RPMI8226 (cell line): ENCODE measurements at places on chromosomes 12 and 14.
A peak's percentile ranks its signal among the peaks of the same experiment; 100 is the strongest.

DNA sequence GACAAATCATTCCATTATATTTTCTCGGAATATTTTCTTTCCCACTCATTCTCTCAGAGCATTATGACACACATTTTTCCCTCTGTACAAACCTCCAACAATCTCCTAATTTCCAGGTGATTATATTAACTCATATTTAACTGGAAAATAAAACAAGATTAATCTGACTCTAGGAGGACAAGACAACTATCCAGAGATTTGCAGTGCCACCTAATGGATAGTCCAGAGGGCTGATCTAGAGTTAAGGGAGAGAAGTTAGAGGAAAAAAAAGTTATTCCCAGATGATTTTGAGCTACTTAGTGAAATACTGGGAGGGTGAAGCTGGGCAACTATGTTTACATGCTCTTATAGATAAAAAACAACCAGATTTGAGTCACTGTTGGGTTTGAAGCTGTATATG lies 161.7 kb downstream of the ALX1 start:
- DNase-seq: no peak

DNA sequence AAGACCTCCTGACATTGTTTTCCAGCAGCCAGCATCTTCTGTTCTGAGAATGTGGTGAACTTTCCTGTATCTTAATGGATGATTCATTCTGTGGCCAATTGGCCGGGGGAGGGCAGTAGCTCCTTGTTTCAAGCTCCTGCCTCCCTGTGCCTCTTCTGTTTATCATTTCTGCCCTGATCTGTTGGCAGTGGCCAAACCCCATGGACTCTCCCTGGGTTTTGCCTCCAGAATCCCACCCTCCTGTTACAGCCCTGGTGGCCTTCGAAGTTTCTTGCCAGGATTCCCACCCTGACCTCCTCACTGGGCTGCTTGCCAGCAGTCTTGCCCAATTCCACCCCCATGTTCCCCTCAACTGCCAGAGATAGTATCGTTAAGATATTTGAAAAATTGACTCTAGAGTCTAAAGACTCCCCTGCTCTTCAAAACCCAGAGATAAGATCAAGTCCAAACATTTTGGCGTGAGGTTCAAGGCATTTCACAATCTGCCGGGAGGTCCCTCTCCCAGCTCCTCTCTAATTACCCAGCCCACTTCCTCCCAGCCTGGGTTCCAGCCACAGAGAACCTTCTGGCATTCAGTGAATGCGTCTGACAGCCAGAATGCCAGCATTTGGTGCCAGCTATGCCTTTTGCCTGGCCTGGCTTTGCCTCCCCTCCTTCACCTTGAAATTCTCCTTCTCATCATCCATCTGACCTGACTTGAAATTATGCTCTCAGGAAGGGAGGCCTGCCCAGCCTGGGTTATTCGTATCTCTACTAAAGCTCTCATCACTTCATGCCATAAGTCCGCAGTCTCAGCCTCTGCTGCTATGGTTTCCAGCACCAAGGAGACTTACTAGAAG lies 37.7 kb upstream of the TXNRD1 start:
- DNase-seq: peak; percentile 3

GRCh38 chr12:66548338-66549049 lies 130.4 kb downstream of the GRIP1 start:
- no peak for DNase-seq

- DNase-seq: no peak
Observed at GRCh38 chr12:95182868-95183415, 34.3 kb downstream of the FGD6 start.

- no peak for DNase-seq
Observed at GRCh38 chr12:40692765-40693206, 547 bp downstream of the CNTN1 start.
